Epithelial cell of prostate (primary cell): ENCODE measurements at places on chromosomes 5 and 9.

- no peak for DNase-seq
These were observed 265.4 kb downstream of the RASEF start for GRCh38 chr9:82797534-82797933.

GRCh38 chr9:93183663-93184431 lies at the start of gene WNK2:
Gene WNK2, plus strand, starts transcription at chr9:93184139. Its CDS starts 791 bp downstream, at chr9:93184930.
- no peak for DNase-seq

GRCh38 chr5:114176356-114176755 lies 185.5 kb upstream of the KCNN2 start:
- DNase-seq, result no peak

DNA sequence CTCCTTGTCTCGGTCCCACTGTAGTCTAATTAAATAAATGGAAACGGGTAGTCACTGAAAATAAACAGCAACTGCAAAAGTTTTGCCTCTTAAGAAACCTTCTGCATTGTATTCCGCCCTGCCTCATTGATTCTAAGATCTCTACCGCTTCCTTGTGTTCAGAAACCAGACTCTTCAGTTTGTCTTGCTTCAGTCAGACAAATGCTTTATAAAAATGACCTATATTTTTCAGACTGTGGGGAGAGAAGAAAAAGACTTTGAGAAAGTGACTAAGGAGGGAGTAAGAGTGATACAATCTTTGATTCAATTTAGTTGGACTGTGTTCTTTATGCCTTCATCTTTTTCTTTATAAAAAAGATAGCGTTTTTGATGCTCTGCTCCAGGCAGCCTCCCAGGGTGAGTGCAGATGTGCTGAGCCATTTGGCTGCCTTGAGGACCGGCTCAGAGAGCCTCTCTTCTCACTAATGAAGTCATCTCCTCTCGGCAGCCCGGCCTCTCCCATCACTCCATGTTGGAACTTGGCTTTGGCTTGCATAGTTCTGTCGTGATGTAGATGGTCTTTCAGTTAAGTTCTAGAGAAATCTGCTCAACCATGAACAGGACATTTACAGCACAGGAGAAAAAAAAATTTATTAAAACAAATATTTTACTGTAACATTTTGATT lies 4.0 kb upstream of the VCAN start:
- DNase-seq, result no peak

- DNase-seq, result no peak
These were observed 49.6 kb upstream of the PTGER4 start for GRCh38 chr5:40630126-40630525.

DNA sequence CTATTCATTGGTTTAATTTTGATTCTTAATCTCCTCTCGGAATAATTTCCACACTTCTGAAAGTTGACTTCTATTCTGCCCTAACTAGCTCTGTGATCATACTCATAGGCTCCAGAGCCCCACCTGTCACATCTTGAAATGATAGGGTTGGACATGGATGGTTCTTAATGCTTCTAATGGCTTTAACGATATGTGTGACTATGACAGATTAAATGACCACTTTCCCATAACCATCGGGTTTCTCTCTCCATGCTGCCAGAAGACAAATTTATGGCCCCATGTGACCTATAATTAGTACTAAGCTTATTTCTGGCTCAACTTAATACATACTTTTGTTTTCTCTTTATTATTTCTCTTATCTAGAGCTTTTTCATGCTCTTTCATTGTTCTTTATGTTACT lies 251.1 kb upstream of the TUT7 start:
- no peak for DNase-seq

- no peak for DNase-seq
These were observed at the start of gene FCHSD1 for GRCh38 chr5:141650851-141651727. Gene FCHSD1, minus strand, starts transcription at chr5:141651418. Its CDS starts 50 bp downstream, at chr5:141651368.

GRCh38 chr9:21993893-21994555 lies at the start of gene CDKN2A:
Gene CDKN2A, minus strand, starts transcription at chr9:21994392.
- DNase-seq, result no peak

GRCh38 chr5:138974227-138975063 lies 99.3 kb upstream of the LRRTM2 start:
- no peak for DNase-seq

GRCh38 chr5:76310208-76310607 lies 92.9 kb upstream of the IQGAP2 start:
- DNase-seq, result no peak

DNA sequence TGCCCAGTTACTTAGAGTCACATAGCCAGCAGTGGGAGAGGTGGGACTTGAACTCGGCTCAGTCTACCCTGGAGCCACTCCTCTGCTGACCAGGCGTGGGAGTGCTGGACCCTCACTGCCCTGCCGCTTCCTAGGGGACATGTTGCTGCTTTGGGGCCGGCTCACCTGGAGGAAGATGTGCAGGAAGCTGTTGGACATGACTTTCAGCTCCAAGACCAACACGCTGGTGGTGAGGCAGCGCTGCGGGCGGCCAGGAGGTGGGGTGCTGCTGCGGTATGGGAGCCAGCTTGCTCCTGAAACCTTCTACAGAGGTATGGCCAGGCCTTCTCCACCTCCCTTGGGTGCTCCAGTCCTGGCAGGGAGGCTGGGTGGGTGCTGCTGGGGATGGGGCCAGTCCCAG lies 3.4 kb upstream of the CACFD1 start:
- no peak for DNase-seq

- DNase-seq, result no peak
These were observed 78.3 kb upstream of the SSBP2 start for GRCh38 chr5:81829242-81829641.

GRCh38 chr9:89419978-89420394 lies 77.9 kb downstream of the SEMA4D start:
- no peak for DNase-seq

GRCh38 chr5:107461770-107462169 lies 209.0 kb downstream of the EFNA5 start:
- no peak for DNase-seq

DNA sequence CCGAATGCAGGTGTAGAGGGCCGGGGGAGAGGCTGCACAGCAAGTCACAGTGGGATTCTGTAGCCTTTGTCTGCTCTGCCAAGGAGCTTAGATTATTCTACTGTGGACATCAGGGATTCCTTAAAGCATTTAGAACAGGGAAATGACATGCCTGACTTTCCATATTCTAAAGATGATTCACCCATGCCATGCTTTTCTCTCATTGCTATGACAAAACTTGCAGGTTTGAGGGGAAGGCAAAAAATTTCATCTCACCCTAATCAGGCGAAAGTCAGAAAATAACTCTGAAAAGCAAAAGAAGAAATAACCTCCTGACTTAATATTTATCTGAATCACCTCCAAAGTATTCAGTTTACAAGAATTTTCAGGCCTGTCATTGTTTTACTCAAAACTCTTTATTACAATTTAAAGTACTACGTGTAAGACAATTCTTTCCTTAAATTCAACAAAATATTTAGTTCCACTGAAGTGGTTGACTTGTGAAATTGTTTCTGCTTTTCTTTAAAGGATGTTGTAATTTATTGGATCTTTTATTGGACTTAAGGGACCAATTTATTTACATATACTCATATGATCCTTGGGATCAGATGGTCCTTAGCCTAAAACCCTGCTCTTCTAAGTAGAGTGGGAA lies 30.0 kb upstream of the GAS1 start:
- DNase-seq, result no peak

- peak; percentile 78 for DNase-seq
These were observed 110.0 kb downstream of the PAX5 start for GRCh38 chr9:36924071-36924470.

- DNase-seq, result no peak
These were observed 11.8 kb upstream of the SYK start for GRCh38 chr9:90789862-90790261.

DNA sequence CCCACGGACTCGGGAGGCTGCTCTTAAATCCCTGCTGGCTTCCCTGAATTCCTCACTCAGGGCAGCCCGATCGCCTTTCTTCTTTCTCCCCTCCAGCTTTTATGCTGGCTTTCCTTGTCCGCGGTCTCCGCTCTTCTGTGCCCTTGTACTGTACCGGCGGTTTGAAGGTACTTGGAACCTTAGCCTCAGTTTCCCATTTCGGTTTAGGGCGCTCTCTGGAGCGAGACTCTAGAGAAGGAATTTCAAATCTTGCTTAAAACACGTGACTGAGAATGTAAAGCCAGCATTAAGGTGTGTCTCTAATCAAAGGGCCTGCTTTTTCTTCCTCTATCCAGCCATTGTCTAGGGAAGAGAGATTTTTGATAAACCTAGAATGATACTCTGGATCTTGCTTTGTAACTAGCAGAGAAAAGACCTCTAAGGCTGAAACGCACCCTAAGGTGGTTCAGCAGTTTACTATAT lies 650 bp downstream of the GPR107 start:
- DNase-seq, result no peak

- DNase-seq, result no peak
These were observed 626.7 kb downstream of the BNC2 start for GRCh38 chr9:16243798-16244197.

GRCh38 chr5:181112476-181112875 lies 18.5 kb downstream of the OR2V1 start:
- DNase-seq, result no peak

GRCh38 chr5:103385722-103386121 lies 127.2 kb downstream of the MACIR start:
- DNase-seq, result no peak

- DNase-seq, result no peak
These were observed 44.6 kb upstream of the ELL2 start for GRCh38 chr5:96006291-96006690.

GRCh38 chr9:2264081-2264480 lies 248.9 kb downstream of the SMARCA2 start:
- no peak for DNase-seq

DNA sequence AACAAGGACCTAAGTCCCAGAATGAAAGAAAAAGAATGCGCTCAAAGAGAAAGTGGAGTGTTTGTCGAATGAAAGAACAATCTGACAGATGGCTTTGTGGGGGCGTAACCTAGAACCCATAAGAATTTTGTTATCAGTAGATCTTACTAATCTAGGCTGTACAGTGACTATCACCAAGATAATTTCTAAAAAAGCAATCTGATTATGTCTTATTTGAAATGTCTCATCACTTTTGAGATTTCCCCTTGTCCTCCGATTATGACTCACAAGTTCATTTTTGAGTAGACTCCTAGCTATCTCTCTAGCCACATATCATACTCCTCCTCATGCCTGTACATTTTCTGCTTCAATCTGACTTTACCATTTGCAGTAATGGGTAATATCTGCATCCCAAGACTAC lies 135.6 kb upstream of the SMARCA2 start:
- no peak for DNase-seq

DNA sequence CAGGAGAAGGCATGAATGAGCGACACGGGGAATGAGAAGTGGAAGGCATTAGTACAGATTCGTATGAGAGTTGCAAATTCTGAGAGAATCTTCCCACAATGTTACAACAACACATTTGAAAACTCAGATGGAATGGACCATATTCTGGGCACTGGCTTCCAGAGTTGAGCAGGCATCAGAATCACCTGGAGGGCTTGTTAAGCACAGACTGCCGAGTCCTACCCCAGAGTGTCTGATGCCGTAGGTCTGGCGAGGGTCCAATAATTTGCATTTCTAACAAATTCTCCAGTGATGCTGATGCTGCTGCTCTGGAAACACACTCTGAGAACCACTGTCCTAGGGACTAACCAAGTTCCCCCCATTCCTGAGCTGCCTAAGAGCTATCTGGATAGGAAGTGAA lies 2.9 kb upstream of the TLX3 start:
- no peak for DNase-seq

GRCh38 chr9:124373386-124373785 lies 41.9 kb downstream of the PSMB7 start:
- DNase-seq, result no peak

DNA sequence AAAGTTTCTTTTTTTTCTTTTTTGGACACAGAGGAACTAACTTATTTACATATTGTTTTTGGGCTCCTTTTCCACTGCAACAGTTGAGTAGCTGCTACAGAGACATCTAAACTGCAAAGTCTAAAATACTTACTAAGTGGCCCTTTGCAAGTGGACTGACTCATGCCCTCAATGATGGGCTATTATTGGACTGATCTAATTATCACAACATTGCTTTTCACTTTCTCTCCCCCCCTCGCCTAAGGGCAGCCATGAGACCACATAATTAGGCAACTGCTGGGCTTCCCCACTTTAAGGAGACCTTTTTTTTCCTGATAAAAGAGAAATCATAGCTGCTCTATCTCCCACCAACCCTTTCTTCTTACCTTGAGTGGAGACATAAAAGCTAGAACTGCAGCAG lies 47.0 kb downstream of the PLK2 start:
- no peak for DNase-seq

DNA sequence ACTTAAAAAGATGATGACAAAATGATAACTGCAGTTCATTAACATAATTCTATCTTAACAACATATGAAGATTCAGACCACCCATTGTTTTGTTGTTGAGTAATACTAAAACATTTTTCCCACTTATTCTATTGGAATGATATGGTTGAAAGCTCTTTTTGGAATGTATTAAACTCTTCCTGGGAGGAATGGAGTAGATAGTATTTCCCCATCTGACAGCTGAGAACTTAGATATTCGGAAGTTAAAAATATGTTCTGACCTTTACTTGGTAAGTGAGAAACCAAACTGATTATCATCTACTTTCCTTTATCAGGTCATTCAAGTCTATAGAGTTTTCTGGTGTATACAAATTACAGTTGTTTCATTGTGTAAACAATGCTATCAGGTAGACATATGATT lies 452.9 kb downstream of the CSNK1G3 start:
- no peak for DNase-seq

DNA sequence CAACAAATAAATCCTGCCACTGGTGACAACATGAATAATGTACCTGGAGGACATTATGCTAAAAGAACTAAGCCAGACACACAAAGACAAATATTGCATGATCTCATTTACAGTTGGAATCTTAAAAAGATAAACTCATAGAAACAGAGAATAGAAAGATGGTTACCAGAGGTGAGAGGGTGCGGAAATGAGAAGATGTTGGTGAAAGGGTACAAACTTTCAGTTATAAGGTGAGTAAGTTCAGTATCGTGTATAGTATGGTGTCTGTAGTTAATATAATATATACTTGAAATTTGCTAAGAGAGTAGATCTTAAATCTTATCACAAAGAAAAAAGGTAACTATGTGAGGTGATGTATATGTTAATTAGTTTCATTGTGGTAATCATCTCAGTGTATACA lies 63.3 kb downstream of the PRRC1 start:
- no peak for DNase-seq

GRCh38 chr5:42965934-42966333 lies 74.2 kb downstream of the ANXA2R start:
- no peak for DNase-seq

- DNase-seq, result no peak
These were observed 64.4 kb downstream of the FAM114A2 start for GRCh38 chr5:153974131-153974812.

- no peak for DNase-seq
These were observed 42.7 kb downstream of the OR2V1 start for GRCh38 chr5:181088289-181088688.

- DNase-seq, result no peak
These were observed 1278.8 kb downstream of the MAT2B start for GRCh38 chr5:164784230-164784629.

GRCh38 chr5:57037355-57037754 lies 85.4 kb upstream of the MIER3 start:
- DNase-seq, result no peak
